ENCODE measurements at places on chromosomes 6 and 20.

GRCh38 chr20:24165301-24166122 lies 176.9 kb upstream of the GGTLC1 start:
- DNase-seq, result no peak
- no peak overlapping the region for H3K27ac ChIP-seq
- no peaks in the 10 kb centered on the region for H3K4me1 ChIP-seq

- no peak overlapping the region for H3K4me3 ChIP-seq
- no peak overlapping the region for H3K27ac ChIP-seq
- H3K27me3 ChIP-seq, result no peaks in the 10 kb centered on the region
- H3K4me1 ChIP-seq, result peaks cover 12% of the 10 kb centered on the region
- DNase-seq, result no peak
These were observed 1078.4 kb downstream of the KIF16B start for GRCh38 chr20:15494851-15495250.

- no peaks in the 10 kb centered on the region for H3K27me3 ChIP-seq
- H3K4me3 ChIP-seq, result no peak overlapping the region
- H3K4me1 ChIP-seq, result no peaks in the 10 kb centered on the region
- peak; percentile 61 for DNase-seq
- no peaks in the 10 kb centered on the region for H3K36me3 ChIP-seq
These were observed 5.6 kb upstream of the CNPY3 start for GRCh38 chr6:42923666-42924065.

DNA sequence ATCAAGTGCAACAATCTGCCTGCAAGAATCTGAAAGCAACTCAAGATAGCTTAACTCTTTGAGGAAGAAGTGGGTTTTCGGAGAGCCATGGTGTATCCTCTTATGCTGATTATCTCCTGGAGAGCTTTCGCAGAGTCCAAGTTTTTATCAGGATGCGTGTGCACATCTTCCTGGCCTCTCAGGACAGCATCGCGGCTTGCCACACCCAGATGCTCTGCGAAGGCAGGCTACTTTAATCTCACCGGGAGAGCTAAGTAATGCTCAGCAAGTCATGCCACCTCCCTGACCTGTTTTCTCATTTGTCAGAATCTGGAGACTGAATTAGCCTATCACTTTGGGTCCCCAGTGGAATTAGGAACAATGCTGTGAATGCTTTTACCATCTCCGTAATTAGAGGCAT lies 52.9 kb downstream of the TTI1 start:
- no peak for DNase-seq
- peaks cover 43% of the 10 kb centered on the region for H3K4me1 ChIP-seq
- H3K36me3 ChIP-seq, result no peaks in the 10 kb centered on the region
- H3K4me3 ChIP-seq, result no peak overlapping the region

- H3K27ac ChIP-seq, result no peak overlapping the region
- no peaks in the 10 kb centered on the region for H3K27me3 ChIP-seq
- no peak for DNase-seq
- no peaks in the 10 kb centered on the region for H3K36me3 ChIP-seq
- no peaks in the 10 kb centered on the region for H3K4me1 ChIP-seq
These were observed 8.2 kb upstream of the ASCC3 start for GRCh38 chr6:100889351-100889750.

GRCh38 chr20:37111926-37112455 lies 16.2 kb upstream of the RBL1 start:
- no peak overlapping the region for H3K4me3 ChIP-seq
- no peak for DNase-seq
- H3K36me3 ChIP-seq, result no peaks in the 10 kb centered on the region
- no peaks in the 10 kb centered on the region for H3K27me3 ChIP-seq
- no peaks in the 10 kb centered on the region for H3K4me1 ChIP-seq

DNA sequence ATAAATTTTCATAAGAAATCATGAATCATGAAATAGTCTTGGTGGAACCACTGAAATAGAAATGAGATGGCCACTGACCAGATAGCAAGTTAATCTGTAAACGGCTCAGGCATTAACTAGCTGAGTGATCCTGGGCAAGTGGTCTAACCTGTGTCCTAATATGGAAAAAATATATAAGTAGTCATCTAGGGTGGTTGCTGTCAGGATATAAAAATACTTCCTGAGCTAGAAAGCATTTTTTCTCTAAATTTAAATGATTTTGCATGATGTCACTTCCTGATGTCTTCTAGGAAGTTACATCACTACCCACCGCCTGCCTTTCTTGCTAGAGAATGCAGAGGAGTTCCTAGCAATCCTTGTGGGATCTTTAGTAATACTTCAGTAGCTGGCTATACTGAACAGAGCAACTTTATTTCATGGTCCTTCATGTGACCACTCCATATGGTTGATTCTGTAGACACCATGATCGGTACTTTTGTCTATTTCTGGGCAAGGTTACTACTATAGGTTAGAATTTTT lies 228.1 kb upstream of the CEP162 start:
- no peaks in the 10 kb centered on the region for H3K4me1 ChIP-seq
- no peaks in the 10 kb centered on the region for H3K36me3 ChIP-seq
- no peaks in the 10 kb centered on the region for H3K27me3 ChIP-seq
- H3K27ac ChIP-seq, result no peak overlapping the region

- no peaks in the 10 kb centered on the region for H3K27me3 ChIP-seq
- no peak overlapping the region for H3K27ac ChIP-seq
- peaks cover 12% of the 10 kb centered on the region for H3K4me1 ChIP-seq
- no peak overlapping the region for H3K4me3 ChIP-seq
These were observed 148.1 kb upstream of the TENT5A start for GRCh38 chr6:81900616-81901015.

DNA sequence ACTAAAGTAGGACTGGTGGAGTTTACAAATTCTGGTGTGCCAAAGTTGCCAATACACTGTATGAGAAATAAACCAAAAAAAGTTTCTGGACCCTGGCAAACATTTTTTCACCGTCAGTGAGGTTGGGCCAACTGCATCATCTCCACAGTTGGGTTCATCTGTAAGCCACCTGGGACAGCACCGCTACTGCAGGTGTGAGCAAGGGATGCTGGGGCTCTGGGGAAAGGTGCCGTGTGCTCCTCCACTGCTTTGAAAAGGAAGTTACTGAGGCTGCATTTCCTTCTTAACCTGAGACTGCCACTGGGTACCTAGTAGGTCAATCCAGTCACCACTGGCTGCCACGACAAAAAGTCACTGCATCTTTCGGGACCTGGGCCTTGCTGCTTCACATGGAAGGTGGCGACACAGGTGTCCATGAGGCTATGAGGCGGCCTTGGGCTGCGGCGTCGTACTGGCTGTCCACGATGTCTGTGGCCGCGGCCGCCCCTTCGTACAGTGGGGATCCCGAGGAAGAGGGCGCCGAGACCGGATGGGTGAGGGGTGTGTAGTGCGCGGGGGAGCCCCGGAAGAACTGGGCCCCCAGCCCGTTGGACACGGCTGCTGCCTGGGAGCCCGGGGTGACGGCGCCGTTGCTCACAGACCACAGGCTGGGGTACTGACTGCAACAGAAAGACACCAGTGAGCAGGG lies 9.6 kb downstream of the TBXT start:
- H3K4me3 ChIP-seq, result no peak overlapping the region
- no peak for DNase-seq
- no peak overlapping the region for H3K27ac ChIP-seq
- H3K36me3 ChIP-seq, result no peaks in the 10 kb centered on the region

DNA sequence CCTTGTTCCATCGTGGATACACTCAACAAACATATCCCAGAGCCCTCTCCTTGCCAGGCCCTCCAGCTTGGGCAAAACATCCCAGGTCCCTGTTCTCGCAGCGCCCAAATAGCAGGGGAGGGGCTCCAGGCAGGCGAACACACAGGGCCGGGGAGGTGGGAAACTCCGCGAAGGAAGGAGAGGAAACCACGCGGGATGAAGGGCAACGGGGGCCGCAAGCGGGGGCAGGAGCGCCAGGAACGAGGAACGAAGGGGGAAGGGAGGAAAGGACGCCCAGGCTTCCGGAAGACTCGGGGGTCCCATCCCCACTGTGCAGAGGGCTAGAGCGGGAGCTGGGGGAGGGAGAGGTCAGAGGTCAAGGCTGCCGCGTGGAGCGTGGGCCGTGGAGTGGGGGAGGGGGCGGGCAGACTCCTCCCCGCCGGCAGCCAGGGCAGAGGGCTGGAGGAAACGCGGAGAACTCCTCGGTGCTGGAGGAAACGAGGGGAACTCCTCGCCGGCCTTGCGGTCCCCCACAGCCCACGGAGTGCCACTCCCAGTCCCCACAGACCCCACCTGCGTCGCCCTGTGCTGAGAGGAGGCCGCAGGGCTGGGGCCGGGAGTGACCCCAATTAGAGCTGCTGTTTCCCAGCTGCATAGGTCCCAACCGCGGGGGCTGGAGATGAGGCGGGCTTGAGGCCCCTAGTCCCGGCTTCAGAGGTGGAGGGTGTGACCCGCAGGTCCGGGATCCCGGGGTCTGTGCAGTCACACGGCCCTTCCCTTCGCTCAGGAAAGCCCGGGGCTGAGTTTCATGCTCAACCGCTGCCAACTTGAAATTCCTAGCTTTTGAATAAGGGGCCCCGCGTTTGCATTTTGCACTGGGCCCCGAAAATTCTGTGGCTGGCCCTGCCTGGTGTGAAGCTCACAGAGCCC lies 1.2 kb upstream of the RBM38 start:
- DNase-seq, result no peak
- H3K36me3 ChIP-seq, result peaks cover 17% of the 10 kb centered on the region
- no peaks in the 10 kb centered on the region for H3K27me3 ChIP-seq
- H3K4me1 ChIP-seq, result peaks cover 27% of the 10 kb centered on the region
- no peak overlapping the region for H3K4me3 ChIP-seq
- peak overlapping the region; percentile 75 for H3K27ac ChIP-seq

GRCh38 chr20:35174458-35175216 lies 2.8 kb downstream of the PROCR start:
- H3K27me3 ChIP-seq, result no peaks in the 10 kb centered on the region
- no peak for DNase-seq
- H3K4me1 ChIP-seq, result peaks cover 5% of the 10 kb centered on the region

GRCh38 chr6:25336996-25337395 lies 57.8 kb downstream of the CARMIL1 start:
- no peak overlapping the region for H3K27ac ChIP-seq
- no peaks in the 10 kb centered on the region for H3K36me3 ChIP-seq
- peaks cover 23% of the 10 kb centered on the region for H3K4me1 ChIP-seq
- H3K27me3 ChIP-seq, result no peaks in the 10 kb centered on the region
- H3K4me3 ChIP-seq, result no peak overlapping the region

DNA sequence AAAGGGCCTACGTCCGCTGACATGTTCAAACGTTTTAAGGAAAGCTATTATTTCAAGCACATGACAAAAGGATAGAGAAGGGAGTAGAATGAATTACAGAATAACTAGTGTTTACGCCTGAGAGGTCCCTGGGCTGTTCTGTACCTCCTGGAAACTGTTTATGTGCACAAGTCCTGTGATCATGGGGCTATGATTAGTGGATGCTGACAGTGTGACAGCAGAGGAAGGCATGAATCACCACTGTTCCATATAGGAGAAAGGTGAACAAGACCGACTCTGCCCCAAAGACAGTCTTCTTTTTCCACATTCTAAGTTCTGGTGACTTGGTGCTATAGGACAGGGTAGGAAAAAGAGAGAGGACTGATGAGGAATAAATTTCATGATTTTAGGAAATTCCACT lies 249.2 kb upstream of the PRDM1 start:
- no peaks in the 10 kb centered on the region for H3K36me3 ChIP-seq
- H3K4me3 ChIP-seq, result no peak overlapping the region
- DNase-seq, result no peak
- H3K27ac ChIP-seq, result no peak overlapping the region

GRCh38 chr6:131372535-131372934 lies 200.5 kb upstream of the ARG1 start:
- H3K27ac ChIP-seq, result no peak overlapping the region
- no peaks in the 10 kb centered on the region for H3K4me1 ChIP-seq
- no peaks in the 10 kb centered on the region for H3K36me3 ChIP-seq
- DNase-seq, result no peak

GRCh38 chr20:34525709-34526416 lies 9.6 kb downstream of the DYNLRB1 start:
- peaks cover 4% of the 10 kb centered on the region for H3K4me1 ChIP-seq
- H3K27me3 ChIP-seq, result no peaks in the 10 kb centered on the region
- H3K4me3 ChIP-seq, result no peak overlapping the region
- no peak overlapping the region for H3K27ac ChIP-seq
- H3K36me3 ChIP-seq, result peaks cover 25% of the 10 kb centered on the region
- peak; percentile 96 for DNase-seq

Data from cardiac muscle cell (in vitro differentiated cells and primary cell).